ENCODE measurements at places on chromosomes 1 and 21.

GRCh38 chr1:88983791-88984559 lies 8.5 kb downstream of the KYAT3 start:
- no peak for DNase-seq

- DNase-seq, result no peak
Measured at GRCh38 chr1:119516680-119517079, 9.7 kb downstream of the HSD3B1 start.

GRCh38 chr1:21005466-21006239 lies 171.0 kb downstream of the EIF4G3 start:
- no peak for DNase-seq

- no peak for DNase-seq
Measured at GRCh38 chr1:94611681-94612475, 70.3 kb upstream of the F3 start.

- no peak for DNase-seq
Measured at GRCh38 chr21:38293765-38294164, 37.0 kb downstream of the KCNJ15 start.

DNA sequence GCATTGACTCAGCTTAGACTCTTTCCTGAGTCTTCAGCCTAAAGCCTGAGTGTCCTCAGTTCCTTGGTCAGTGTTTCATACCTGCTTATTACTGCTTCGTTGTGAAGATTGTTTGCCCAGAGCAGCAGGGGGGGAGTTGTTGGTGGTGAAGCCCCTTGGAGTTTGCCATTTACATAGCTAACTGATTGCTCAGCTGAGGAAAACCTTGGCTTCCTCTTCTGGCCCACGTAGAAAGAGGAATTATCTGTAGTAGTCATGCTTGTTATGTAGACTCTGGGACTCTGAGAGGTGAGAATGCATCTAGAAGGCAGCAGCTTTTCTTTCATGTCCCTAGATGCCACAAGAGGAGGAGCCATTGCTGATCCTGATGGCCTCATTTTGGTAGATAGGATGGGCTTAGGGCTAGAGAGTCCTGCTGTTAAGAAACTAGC lies 125.9 kb downstream of the MAST2 start:
- DNase-seq, result no peak

- no peak for DNase-seq
Measured at GRCh38 chr1:109816175-109816811, 52.6 kb upstream of the EPS8L3 start.

- no peak for DNase-seq
Measured at GRCh38 chr1:167200749-167201148, 19.9 kb upstream of the POU2F1 start.

GRCh38 chr1:63442141-63442475 lies 74.7 kb downstream of the ALG6 start:
- no peak for DNase-seq

GRCh38 chr1:28855046-28855445 lies 43.1 kb downstream of the OPRD1 start:
- DNase-seq, result no peak

GRCh38 chr1:17070163-17070525 lies 16.3 kb upstream of the SDHB start:
- no peak for DNase-seq
